NCI-H2029 (cell line): ENCODE measurements at places on chromosomes 1 and 21.
A peak's percentile ranks its signal among the peaks of the same experiment; 100 is the strongest.

DNA sequence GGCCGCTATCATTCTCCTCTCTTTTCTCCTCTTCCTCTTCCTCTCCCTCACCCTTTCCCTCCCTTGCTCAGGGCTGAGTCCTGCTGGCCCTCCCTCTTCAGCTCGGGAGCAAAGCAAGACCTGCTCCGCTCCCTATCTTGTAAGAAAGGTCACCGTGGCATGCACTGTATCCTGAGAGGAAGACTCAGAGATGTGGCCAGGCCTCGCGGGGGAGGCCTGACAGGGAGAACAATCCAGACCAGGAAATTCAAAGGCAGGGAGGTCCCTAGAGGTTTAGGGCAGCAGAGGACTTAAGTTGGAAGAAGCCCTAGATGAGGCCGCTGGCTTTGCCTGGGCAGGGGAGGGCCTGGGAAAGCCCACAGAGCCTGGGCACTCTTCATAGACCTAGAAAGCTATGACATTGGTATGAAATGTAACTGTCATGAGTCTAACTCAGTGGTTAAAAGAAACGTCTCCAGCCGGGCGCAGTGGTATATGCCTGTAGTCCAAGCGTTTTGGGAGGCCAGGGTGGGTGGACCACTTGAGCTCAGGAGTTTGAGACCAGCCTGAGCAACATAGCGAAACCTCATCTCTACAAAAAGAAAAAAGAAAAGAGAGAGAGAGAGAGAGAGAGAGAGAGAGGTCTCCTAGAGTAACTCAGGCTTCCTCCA, 14.6 kb upstream of the PTAFR start:
- DNase-seq: no peak

DNA sequence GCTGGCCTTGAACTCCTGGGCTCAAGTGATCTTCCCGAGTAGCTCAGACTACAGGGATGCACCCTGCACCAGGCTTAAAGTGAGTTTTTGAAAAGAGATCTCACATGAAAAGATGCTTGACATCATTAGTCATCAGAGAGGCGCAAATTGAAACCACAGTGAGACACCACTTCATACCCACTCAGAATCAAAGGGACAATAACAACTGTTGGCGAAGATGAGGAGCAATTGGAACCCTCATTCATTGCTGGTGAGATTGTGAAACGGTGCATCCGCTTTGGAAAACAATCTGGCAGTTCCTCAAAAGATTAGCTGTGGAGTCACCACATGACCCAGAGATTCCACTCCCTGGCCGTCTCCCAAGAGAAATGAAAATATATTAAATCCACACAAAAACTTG, 122.3 kb downstream of the PGBD5 start:
- DNase-seq: peak; percentile 72

DNA sequence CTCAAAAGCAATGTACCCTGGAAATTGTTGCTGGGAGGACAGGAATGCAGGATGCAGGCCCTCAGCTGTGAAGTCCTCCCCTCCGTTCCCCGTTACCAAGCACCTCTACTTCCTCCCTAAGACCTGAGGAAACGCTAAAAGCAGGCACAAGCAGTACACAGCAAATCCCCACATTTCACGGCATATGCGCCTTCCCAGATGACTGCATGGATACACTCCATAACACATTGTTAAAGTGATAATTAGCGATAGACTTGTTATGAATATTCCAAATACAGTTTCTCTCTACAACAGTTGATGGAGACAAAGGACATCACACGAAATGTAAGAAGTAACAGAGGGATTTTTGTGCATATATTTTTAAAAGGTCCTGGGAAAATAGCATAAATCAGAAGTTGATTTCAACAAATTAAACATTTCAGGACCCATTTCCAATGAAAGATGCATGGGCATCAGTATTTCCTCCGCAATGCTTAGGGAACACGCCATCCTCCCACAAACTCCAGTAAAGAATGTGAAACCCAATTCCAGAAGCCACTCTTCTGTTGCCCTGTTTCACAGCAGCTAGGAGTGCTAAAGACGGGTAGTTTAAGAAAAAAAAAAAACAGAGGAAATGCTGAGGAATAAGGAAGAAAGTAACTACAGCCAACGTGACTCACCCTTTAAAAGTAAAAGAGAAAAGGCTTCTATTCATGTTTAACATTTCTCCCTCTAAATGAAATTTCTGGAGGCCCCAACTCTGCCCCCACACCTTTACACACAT, 75.5 kb downstream of the HIVEP3 start:
- DNase-seq: no peak

- no peak for DNase-seq
Observed at GRCh38 chr1:104932949-104933679, 1183.4 kb downstream of the AMY1C start.

DNA sequence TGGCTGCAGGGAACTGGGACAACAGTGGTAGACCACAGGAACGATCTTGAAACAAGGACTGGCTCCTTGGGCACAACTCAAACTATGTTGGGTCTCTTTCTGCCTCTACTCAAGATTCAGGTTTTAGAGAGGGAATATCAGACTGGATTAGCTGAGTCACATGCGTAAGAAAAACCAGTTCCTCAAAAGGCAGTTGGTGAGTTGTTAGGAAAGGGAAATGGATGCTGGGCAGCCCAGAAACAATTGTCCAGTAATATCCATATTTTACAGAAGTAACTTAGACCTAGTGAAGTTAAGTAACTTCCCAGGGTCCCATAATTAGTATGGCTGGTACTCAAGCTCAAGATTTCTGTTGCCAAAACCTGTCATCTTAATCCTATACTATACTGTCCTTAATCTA, 27.0 kb upstream of the TMEM39B start:
- DNase-seq: no peak

GRCh38 chr1:94336991-94337390, 81.2 kb upstream of the ABCD3 start:
- DNase-seq: no peak

DNA sequence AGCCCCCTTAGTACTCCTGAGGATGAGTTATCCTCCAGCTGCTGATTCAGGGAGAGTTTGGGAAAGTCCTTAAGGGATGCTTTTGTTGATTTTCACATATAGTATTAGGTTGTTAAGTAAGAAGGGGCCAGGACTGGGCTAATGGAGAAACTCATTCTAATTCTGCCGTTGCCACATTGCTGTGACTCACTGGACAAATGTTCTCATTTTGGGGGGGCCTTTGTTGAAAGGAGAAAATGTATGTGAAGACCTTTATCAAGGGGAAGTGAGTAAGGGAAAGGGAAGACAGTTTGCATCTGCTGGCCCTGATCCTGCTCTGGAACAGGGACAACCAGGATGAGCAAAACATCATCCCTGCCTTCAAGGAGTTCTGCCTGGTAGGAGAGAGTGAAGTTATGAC, 123.2 kb upstream of the FGGY start:
- no peak for DNase-seq

DNA sequence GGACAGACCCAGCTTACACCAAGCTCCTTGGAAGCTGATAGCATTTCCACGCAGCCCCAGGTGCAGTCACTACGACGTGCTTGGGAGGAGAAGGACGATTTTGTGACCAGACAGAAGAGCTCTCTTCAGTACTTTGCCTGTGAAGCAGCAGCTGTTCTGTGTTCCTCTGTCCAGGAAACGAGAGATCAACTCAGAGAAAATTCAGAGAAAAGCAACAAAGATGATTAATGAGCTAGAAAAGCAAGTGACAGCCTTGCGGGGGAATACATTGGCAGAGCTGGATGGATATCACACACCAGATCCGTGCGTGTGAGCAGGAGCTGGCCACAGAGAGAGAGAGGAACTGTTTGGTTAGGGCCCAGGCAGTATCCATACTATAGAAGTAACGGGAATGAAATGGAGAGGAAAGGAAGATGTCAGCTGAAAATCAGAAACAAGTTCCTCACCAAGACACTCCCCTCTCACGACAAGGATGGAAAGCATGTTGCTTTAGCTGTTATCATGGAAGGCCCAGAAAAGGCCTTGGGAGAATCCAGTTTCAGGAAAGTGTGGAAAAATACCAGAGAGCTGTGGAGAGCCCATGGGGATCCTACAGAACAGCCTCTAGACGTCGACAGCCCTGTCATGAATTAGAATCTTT, 106.2 kb downstream of the TOMM20 start:
- no peak for DNase-seq

DNA sequence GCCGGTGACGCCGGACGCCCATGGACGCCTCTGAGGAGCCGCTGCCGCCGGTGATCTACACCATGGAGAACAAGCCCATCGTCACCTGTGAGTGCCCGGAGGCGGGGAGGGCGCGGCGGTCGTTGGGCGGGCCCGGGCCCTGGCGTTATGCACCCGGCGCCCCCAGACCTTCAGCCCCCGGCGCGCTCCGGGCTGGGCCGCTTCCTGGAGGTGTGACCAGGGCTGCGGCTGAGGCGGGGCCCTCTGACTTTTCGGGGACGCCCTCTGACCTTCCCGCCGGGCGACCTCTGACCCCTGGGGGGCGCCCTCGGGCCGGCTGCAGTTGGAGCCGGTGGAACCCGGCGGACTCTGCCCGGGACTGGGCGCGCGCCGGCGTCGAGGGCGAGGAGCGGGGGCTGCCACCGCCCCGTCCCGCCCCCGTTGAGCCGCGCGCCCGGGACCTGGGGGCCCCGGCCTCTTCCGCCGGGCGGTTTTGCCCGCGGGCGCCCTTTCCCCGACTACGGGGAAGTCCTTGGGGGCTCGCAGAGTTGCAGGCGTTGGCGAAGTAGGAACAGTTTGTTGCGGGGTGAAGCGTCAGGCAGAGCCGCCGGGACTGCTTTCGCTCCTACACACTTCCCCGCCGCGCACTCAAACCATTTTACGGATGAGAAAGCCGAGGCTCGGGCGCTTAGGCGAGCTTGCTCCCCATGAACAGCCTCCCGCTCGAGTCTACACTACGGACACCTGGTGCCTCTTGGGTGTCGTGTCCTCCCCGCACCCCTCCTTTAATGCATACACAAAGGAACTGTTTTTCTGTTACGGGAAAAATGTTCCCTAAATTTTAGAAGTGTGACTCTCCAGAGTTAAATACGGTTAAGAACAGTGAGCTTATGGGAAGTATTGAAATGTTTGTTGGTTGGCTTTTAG, 618 bp downstream of the TRAPPC10 start:
- DNase-seq: peak; percentile 24

- DNase-seq: no peak
Observed at GRCh38 chr1:19797827-19798226, 1.9 kb downstream of the TMCO4 start.

DNA sequence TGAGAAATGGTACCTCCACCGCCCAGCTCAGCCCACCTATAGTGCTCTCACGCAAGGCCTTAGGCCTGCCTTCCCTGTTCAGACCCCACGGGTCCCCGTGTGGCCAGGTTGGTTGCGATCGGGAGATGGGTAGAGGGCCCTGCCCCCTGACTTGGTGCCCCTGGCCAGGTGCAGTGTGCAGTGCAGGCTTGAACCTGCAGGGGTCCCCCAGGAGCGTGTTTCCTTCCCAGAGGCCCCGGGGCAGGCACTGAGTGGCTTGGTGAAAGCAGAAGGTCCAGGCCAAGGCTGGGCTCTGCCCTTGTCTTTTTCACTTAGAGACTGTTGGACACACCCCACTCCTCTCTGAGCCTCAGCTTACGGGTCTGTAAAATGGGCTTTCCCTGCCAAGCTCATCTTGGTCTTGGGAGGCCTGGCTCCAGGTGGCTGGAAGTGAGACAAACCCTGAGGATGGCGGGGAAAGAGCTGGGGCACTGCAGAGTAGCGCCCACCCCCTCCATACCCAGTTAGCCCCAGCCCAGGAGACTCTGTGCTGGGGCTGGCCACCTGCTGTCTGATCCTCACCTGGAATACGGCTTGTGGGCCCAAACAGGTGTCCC, 9.3 kb upstream of the HES5 start:
- no peak for DNase-seq

DNA sequence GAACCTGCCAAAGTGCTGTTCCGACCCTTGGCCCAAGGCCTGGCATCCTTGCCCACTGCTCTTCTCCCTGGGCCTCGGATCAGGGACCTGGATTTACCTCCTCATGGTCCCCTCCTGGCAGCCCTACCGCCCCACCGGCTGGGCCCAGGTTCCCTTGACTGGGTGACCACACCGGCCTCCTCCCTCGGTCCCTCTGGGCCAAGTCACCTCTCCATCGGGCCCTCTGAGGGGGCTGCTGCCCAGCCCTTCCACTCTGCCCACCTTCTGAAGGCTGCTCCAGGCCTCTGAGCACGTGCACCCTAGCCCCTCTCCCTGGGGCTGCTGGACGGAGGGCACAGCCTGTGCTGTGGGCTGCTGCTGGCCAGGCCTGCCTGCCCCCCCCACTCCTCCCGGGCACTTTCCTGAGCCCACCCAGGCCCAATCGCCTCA, 9.3 kb upstream of the MMEL1 start:
- DNase-seq: no peak

GRCh38 chr1:207825409-207825695, 73.5 kb downstream of the CD46 start:
- DNase-seq: no peak

GRCh38 chr1:234322979-234323378, 50.3 kb upstream of the COA6 start:
- DNase-seq: peak; percentile 23

- DNase-seq: no peak
Observed at GRCh38 chr21:25384782-25385181, 222.5 kb downstream of the MRPL39 start.

GRCh38 chr1:25082216-25082899, 149.9 kb downstream of the SYF2 start:
- no peak for DNase-seq

GRCh38 chr1:246617156-246617555, 50.9 kb downstream of the CNST start:
- no peak for DNase-seq

GRCh38 chr1:178540204-178540603, 27.3 kb downstream of the TEX35 start:
- no peak for DNase-seq

DNA sequence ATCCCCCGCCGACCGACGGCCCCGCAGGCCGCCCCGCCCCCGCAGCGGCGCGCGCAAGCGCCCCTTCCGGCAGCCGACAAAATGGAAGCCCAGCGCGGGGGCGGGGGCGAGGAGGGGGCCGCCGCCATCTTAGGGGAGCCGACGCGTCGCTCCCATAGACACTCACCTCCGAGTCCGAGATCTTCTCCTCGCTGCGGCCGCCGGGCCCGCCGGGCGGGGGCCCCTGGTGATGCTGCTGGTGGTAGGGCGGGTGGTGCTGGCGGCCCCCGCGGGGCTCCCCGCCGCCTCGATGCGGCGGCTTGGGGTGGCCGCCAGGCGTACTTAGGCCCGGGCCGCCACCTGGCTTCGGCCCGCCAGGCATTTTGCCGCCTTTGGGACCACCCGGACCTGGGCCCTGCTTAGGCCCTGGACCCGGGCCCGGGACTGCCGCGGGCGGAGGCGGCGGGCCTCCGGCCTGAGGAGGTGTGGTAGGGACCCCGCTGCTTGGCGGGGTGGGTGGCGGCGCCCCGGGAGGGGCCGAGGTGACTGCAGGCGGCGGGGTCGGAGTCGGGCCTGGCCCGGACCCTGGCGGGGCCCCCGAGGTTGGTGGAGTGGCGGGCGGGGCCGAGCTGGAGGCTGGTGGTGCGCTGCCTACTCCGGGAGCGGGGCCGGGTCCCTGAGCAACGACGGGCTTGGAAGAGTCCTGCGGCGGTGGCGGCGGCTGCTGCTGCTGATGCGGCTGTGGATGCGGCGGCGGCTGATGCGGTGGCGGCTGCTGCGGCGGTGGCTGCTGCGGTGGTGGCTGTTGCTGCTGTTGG, 691 bp downstream of the SFPQ start:
- DNase-seq: peak; percentile 68

- DNase-seq: no peak
Observed at GRCh38 chr1:154408174-154408777, 3.1 kb downstream of the IL6R start.

GRCh38 chr1:236895665-236896387, 100.7 kb downstream of the MTR start:
- no peak for DNase-seq
